HT1080 (cell line): ENCODE measurements at places on chromosomes 4 and X.
A peak's percentile ranks its signal among the peaks of the same experiment; 100 is the strongest.

- peak; percentile 13 for DNase-seq
These were observed 150.3 kb downstream of the FBXW7 start for GRCh38 chr4:152385551-152385950.

GRCh38 chr4:159150396-159150795, 47.5 kb downstream of the RAPGEF2 start:
- DNase-seq: no peak

- no peak for DNase-seq
These were observed 23.6 kb downstream of the GUCY1A1 start for GRCh38 chr4:155690044-155690837.

DNA sequence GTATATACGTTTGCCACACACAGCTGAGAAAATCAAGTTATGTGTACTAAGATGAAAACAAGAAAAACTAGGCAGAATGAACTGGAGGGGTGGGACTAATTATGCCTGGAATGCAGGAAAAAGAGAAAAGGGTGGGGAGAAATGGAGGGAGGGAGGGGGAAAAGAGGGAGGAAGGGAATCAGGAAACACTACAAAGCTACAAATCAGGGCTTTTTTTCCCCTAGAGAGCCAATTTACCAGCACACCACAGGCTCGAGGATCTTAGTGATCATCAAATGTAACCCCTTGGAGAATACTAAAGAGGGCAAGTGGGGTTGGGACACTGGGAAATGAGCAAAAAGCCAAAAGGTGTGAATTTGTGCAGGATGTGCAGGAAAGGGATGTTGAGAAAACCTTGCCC, 451.9 kb downstream of the SMARCA1 start:
- DNase-seq: no peak

DNA sequence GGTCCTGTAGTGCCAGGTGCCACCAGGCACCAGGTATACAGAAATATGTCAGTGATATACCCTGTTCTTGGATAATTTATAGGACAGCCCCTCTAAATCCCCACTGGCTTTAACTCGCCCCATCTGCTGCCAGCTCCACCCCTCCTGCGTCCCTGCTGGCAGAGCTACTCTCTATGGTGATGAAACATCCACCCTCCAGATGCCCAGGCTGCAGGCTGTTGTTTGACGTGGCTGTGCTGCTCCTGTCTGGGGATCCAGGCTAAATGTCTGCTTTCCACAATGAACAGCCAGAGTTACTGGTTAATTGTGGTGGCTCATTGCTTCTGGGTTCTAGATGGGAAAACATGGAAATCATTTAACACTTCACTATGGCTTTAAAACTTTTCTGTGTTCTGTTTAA, 12.9 kb downstream of the NHSL2 start:
- DNase-seq: no peak

- DNase-seq: peak; percentile 40
These were observed 7.6 kb downstream of the SLC2A9 start for GRCh38 chr4:10013722-10014121.

DNA sequence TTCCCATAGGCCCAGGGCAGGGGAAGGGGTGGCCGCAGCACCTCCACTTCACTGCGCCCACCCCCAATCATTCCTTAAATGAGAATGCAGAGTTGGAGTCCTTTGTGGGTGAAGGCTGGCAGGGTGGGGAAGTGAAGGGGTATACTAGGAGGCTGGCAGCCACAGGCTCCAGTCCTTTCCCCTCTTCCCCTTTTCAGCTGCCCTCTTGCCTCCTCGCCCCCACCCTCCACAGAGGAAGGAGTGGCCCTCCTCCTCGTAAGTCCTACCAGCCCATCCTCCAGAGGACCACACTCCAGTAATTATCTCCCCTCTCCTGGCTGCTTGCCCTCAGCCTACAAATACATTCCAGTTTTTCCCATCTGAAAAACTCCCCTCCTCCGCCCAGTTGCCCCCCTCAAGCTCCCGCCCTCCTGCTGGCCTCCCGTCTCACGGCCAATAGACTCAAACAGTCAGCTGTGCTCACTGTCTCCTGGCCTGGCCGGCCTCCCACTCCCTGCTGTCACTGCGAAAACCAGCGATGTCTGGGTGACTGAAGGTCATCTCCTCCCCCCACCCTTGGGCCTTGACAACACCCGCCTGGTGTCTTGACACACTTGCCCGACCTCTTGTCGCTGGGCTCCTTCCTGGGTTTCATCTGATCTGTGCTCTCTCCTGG, 38.8 kb downstream of the EFNB1 start:
- no peak for DNase-seq

DNA sequence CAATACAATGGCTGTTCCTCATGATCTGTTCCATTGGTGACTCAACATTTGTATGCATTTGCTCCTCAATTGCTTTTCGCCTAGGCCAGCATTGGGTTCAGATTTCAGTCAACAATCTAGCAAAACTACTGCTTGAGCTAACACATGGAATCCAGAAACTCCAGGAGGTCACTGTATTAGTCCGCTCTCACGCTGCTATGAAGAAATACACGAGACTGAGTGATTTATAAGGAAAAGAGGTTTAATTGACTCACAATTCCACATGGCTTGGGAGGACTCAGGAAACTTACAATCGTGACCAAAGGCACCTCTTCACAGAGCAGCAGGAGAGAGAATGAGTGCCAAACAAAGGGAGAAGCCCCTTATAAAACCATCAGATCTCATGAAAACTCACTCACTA, 67.1 kb downstream of the RXFP1 start:
- DNase-seq: no peak

DNA sequence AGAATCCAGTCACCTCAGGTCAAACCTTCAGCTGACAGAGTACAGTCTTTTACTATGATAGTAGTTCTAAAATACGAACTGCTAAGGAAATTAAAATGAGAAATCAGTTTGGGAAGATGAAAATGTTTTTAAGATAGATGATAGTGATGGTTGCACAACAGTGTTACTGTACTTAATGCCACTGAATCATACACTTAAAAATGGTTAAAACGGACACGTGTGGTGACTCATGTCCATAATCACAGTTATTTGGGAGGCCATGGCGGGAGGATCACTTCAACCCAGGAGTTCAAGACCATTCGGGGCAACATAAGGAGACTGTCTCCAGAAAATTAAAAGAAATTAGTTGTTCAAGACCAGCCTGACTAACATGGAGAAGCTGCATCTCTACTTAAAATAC, 41.4 kb downstream of the ABHD18 start:
- peak; percentile 40 for DNase-seq

- DNase-seq: peak; percentile 72
These were observed 89.1 kb downstream of the RAPGEF2 start for GRCh38 chr4:159191989-159192388.

GRCh38 chrX:118039591-118039990, 77.0 kb downstream of the KLHL13 start:
- DNase-seq: no peak

- DNase-seq: no peak
These were observed 19.6 kb upstream of the NDNF start for GRCh38 chr4:121091941-121092340.

DNA sequence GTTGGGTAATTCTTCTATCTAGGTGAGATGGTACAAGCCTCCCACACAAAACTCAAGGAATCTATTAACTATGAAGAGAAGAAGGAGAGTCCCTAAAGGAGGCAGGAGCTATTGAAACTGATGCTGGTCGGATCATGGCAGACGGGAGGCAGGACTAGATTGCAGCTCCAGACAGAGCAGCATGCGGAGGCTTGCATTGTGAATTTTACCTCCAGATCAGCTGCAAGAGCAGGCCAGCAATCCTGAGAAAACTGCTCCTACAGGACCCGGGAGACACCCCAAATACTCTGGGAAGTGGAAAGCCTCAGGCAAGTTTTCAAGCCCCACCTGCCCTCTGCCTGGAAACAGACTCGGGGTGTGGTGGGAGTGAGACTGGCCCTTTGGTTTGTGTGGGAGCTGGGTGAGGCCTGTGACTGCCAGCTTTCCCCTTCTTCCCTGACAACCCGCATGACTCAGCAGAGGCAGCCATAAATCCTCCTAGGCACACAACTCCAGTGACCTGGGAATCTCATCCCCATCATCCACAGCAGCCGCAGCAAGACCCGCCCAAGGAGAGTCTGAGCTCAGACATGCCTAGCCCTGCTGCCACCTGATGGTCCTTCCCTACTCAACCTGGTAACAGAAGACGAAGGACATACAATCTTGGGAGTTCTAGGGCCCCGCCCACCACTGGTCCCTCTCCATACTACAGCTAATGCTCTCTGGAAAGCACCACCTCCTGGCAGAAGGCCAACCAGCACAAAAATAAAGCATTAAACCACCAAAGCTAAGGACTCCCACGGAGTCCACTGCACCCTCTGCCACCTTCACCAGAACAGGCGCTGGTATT, 30.9 kb downstream of the GATB start:
- peak; percentile 83 for DNase-seq

DNA sequence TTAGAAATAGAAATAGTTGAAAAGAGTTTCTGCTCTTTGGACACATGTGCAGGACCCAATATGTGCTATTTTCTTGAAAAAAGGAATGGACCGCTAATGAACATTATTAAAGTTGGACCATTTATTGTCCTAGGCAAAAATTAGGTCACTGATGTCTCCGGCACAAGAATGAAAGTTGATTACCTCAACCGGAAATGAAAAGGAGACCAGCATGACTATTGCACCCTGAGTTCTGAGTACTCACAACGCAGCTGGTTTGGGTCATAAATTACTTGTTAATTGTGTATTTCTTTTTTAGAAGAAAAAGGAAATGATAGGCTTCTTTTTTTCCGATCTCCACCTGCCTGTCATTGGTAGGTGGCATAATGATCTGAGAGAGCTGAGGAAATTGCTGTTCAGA, 232.7 kb downstream of the ARHGAP24 start:
- DNase-seq: no peak

DNA sequence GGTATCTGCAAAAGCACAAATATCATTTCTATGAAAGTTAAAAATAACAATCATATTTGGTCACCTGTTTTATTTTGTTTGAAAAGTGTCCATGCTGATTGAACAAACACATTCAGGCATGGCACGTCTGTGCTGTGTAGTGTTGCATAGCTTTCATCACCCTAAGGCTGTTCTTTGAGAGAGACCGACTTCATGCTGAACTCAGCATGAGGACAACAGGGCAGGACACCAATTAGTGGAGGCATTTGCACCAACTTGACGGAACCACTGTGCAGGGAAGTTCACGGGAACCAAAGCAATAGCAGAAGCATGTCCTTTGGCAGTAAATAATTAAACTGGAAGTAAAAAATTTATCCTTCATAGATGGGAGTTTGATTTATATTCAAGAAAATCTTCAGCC, 158.4 kb upstream of the SLC7A11 start:
- no peak for DNase-seq

DNA sequence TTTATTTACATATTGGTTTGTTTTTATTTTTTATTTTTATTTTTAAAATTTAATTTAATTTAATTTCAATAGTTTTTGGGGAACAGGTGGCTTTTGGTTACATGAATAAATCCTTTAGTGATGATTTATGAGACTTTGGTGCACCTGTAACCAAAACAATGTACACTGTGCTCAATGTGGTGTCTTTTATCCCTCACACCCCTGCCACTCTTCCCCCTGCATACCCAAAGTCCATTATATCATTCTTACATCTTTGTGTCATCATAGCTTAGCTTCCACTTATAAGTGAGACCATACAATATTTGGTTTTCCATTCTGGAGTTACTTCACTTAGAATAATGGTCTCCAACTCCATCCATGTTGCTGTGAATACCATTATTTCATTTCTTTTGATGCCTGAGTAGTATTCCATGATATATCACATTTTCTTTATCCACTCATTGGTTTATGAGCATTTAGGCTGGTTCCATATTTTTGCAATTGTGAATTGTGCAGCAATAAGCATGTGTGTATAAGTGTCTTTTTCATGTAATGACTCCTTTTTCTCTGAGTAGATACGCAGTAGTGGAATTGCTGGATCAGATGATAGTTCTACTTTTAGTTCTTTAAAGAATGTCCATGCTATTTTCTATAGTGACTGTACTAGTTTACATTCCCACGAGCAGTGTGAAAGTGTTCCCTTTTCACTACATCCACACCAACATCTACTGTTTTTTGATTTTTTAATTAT, 157.1 kb downstream of the CPXCR1 start:
- no peak for DNase-seq

DNA sequence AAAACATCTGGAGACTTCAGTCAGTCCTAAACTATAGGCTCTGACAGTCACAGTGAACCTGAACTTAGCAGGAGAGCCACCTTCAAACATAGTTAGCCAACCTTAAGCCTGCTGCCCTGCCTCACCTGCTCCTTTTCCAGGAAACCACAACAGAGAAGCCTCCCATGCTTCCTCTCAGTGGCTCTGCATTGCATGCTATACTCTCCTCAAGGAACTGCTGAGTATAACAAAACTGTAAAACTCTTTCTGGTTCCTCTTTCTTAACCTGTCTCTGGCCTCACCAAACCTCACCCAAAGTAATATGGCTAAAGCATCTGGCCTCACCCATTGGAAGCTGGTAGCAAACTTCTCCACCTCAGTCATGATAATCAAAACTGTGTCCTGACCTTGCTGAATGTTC, 122.1 kb downstream of the ANKRD50 start:
- no peak for DNase-seq

GRCh38 chr4:98646422-98646821, 12.0 kb downstream of the TSPAN5 start:
- DNase-seq: no peak

GRCh38 chrX:10828036-10828435, 207.7 kb upstream of the MID1 start:
- DNase-seq: no peak

GRCh38 chrX:109125304-109125703, 356.6 kb downstream of the GUCY2F start:
- no peak for DNase-seq

GRCh38 chrX:136417806-136418205, 69.9 kb upstream of the BRS3 start:
- DNase-seq: no peak

GRCh38 chrX:49155900-49156837, 6.4 kb upstream of the MAGIX start:
- peak; percentile 86 for DNase-seq

DNA sequence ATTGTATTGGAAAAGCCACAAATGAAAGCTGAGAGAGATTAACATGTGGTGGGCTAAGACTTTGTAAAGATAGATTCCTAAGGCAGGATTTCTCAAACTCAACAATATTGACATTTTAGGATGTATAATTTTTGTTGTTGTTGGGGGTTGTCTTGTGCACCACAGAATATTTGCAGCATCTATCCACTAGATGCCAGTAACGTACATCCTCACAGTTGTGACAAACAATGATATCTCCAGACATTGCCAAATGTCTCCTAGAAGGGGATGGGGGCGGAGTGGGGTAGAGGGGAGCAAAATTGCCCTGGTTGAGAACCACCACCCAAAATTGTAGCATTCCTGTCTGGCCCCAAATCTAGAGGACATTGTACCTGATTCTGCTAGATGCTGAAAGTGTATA, 14.7 kb upstream of the CBR4 start:
- peak; percentile 50 for DNase-seq
